ENCODE measurements at places on chromosomes 1 and 21. TPM values are rescaled to one million over a fixed set of nuclear protein-coding genes. Genes with fewer than 3 reads are reported as not detected.

PLXNA2 gene
- total RNA-seq = 12.8 TPM

HTR1D gene
- not detected for total RNA-seq

RBM11 gene
- total RNA-seq = not detected

XCL2 gene
- total RNA-seq = not detected
